Activated T-cell treated with anti-CD3 and anti-CD28 coated beads, Interleukin-2, amount 50 U/mL, for 4 hours (primary cell): ENCODE measurements at places on chromosomes 3 and 15.

- DNase-seq = no peak
Observed at GRCh38 chr3:149299938-149300801, 33.3 kb downstream of the TM4SF18 start.

GRCh38 chr15:49458145-49458544, 35.1 kb downstream of the FGF7 start:
- DNase-seq = no peak

- no peak for DNase-seq
Observed at GRCh38 chr3:153976891-153977554, 144.2 kb upstream of the ARHGEF26 start.

DNA sequence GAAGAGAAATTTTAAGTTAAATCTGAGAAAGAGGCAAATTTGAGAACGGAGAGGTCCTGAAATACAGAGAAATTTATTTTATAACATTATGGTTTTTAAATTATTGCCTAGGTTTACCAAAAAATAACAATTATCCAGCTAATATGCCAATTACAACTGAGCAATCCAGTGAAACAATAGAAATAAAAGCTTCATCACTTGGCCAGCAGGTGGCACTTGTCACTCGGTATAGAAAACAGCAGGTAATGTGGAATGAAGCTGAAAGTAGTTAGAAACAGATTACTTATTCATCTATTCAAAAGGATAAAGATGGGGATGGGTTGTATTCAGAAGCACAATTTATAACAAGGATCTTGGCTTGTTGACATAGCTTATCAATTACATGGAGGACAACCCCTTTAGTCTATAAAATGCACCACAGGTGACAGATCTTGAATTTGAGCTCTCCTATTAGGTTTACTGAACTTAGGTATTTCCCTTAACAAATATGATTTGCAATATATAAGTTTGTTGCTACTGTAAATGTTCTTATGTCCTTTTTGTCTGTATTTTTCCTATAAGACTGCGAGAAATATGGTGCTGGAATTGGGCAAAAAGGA, 70.1 kb upstream of the GUCA1C start:
- peak; percentile 6 for DNase-seq

GRCh38 chr3:128468791-128469527, 2.3 kb upstream of the DNAJB8 start:
- no peak for DNase-seq

DNA sequence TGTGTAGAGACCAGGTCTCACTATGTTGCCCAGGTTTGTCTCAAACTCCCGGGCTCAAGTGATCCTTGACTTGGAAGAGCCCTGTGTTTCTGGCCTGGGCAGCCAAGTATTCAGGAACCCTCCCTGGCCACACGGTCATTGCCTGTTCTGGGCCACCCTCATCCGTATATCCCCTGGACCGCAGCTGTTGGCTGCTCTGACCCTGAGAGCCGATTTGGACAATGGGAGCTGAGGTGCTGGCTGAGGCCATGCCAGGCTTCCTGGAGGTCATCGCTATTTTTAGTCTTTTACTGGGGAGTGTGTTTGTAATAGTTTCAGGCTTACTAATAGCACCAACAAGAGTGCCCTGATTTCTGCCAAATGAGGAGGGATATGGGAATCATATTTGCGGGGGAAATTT, 60.7 kb downstream of the ADAMTS7 start:
- no peak for DNase-seq

- DNase-seq = no peak
Observed at GRCh38 chr3:23865595-23866396, 51.0 kb downstream of the NKIRAS1 start.

DNA sequence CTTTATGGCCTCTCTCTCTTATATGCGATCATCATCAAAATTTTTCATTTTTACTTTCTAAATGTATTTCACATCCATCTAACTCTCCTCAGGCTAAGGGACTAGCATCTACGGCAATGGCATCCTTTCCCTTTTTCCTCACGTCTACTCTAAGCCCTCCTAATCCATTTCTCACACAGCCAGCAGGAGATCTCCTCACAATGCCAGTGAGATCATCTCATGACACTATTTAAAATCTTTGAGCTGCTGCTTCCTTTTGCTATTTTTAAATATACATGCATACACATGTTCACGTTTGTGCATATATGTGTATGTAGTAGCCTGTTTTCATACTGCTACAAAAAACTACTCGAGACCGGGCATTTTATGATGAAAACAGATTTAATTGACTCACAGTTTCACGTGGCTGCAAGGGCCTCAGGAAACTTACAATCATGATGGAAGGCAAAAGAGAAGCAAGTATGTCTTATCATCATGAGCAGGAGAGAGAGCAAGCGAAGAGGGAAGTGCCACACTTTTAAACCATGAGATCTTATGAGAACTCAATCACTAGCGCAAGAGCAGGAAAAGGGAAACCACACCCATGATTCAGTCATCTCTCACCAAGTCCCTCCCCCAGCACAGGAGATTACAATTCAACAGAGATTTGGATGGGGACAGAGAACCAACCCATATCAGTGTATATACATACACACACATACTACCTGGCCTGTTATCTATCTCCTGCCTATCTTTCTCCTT, 599.2 kb upstream of the ROBO1 start:
- no peak for DNase-seq

DNA sequence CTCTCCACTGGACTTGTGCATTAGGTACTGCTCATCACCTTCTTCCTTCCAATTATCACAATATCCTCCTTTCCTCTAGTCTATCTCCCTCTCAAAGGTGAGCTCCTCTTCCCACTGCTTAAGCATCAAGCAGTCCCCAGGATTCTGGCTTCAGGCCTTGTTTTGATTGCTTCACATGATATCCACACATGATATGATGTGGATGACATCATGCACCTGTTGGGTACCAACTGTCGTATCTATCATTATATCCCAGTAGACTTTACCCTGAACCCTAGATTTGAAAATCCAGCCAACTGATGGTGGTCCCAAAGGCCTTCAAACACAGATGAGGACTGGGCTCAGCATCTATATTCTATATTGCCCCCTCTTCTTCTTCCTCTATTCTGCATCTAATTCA, 104.9 kb downstream of the MFSD1 start:
- no peak for DNase-seq

DNA sequence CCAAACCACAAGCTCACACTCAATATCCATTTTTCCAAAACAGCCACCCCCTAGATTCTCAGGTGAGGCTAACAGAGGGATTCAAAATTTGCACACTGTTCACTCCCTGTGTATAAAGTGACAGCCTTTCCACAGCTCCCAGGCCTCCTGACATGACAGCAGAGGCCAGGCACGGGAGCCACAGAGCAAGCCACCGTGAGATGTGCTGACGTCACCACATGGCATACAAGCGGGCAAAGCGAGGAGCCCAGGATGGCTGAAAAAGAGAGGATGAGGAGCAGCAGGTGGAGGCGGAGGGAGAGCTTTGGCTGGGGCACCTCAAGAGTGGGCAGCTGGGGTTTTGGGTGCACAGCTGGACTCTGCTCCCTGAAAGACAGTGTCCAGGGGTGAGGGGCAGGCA, 27.1 kb downstream of the EHD4 start:
- no peak for DNase-seq

DNA sequence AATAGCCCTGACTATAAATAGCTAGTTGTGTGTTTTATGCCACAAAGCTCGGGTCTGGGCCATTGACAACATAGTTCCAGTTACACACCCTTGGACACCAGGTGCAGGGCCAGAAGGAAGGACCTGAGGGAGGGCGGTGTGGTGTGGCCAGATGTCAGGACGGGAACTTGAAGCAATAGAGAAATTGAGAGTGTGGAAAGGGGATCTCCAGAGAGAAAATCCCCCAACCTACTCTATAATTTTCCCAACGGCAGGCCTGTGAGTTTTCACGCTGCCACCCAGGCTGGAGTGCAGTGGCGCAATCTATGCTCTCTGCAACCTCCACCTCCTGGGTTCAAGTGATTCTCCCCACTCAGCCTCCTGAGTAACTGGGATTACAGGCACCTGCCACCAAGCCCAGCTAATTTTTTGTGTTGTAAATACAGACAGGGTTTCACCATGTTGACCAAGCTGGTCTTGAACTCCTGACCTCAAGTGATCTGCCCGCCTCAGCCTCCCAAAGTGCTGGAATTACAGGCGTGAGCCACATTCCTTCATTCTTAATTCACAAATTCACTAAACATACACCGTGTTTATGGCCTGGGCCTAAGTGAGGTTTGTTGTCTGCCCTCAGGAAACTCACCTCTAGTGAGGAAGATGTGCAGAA, 70.8 kb upstream of the KLF13 start:
- no peak for DNase-seq

GRCh38 chr3:141152801-141153678, 78.6 kb upstream of the PXYLP1 start:
- DNase-seq = no peak

GRCh38 chr15:48759921-48760320, 50.9 kb downstream of the CEP152 start:
- no peak for DNase-seq

DNA sequence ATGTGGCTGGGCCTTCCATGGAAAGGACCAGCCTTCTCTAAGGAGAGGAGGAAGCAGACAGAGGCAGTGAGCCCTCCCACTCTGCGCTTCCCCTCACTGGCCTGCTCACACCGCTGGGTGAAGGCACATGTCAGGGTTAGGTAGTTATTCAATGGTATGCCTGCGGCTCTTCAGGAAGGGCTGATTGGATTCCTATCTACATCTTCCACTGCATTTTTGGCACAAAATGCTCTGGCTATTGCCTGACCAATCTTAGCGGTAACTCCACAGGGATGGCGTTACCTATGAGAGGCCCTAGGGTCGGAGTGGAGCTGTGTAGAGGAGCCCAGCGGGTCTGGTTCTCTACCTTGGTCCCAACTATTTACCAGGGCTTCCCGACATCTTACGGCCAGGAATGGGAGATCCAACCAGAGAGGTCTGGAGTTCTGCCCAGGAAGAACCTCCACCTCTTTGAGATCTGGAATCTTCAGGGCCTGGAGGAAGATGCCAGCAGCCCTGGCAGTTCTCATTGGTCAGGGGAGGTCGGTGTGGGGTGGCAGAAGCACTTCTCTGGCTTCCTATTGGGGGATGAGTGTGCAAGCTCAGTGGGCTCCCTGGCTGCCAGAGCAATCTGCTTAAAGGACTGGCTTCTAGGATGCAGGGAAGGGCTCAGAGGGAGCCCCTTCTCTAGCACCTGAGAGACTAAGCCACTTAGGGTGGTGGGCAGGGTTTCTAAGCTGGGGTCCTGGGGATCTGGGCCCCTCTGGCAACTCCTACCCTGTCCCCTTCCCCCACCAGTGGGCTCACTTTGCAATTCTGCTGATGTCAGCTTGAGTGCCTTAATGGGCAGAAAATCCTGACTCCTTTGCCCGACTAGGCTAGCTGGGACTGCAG, 24.3 kb downstream of the SNX33 start:
- DNase-seq = no peak

DNA sequence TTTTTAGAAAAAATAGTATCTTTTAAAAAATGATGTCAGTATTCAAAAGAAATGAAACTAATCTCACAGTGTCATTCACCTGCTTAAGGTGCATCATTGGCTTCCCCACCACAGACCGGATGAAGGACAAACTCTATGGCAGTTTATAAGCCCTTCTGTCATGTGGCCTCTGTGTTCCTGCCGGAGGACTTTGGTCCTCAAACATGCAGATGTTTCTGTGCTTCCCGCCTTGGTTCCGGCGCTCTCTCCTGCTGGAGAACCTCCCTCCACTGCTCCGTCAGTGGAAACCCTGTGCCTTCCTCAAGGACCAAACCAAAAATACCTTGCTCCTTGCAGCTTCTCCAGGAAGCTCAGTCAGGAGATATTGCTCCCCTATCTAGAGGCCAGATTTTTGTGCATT, 326.3 kb downstream of the UACA start:
- DNase-seq = no peak

DNA sequence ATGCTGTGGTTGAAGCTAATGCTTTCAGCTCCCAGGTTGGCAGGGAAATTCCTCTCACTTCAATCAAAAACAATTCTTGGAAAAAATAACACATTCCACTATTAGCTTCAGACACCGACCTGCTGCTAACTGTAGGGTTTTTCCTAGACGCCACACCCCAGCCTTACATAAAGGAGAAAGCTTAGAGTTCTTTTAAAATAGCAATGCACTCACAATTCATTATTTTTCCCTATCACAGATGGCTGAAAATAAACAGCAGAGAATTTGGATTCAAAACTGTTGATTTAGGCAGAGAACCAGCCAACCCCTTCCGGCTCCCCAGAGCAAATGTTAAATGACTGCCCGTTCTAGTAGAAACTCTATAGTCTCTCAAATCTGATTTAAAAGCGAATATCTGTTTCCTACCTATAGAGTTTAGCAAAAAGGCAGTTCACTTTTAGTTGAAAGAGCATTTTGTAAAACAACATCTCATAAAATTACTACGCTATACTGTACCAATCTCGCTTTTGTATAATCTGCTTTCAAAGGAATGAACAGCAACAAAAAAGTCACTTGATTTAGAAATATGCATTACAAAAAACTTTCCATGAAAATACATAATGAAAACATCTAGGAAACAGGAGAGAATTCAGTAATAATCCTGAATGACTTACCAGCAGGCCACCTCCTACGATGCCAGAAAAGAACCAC, 586 bp downstream of the TM4SF1 start:
- no peak for DNase-seq

DNA sequence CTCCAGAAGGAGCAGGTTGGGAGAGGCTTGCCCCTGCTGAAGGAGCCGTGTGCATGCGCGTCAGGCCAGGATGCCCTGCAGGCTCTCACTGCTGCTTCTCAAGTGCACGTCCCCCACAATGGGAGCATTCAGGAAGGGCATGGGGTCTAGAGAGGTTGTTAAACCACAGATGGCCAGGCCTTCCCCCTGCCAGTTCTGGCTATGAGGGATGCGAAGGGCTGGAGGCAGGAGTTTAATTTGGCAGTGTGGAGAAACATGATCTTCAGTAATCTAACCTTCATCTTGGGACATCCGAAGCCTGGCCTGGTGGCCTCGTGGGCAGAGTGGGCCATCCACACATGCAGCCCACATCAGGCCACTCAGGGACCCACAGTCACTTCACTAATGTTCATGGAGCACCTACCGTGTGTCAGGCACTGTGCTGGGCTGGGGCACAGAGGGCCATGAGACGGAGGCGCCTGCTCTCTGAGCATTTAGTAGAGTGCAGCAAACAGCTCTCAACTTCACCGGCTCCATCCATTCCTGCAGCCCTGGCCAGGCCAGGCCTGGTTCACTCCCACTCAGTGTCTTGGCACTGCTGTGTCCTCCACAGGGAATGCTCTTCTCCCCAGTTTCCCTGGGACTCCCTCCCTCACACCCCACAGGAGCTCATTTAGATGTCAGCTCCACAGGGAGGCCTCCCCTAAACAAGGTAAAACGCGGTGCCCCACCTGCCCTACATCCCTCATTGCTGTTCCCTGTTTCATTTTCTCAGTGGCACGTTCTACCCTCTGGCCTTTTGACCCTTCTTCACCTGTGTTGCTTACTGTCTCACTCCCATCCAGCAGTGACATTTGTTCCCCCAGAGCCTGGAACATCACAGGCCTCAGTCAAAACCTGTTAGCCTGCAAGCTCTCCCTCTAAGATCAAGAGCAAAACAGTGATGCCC, 4.0 kb downstream of the CFAP100 start:
- no peak for DNase-seq

- DNase-seq = no peak
Observed at GRCh38 chr3:157311633-157312375, 124.8 kb upstream of the PTX3 start.

GRCh38 chr3:175713268-175713667, 854.1 kb downstream of the NAALADL2 start:
- no peak for DNase-seq
